CD4-positive, alpha-beta T cell treated with Interferon gamma for 1 hour (primary cell): ENCODE measurements at places on chromosomes 7 and 10.

DNA sequence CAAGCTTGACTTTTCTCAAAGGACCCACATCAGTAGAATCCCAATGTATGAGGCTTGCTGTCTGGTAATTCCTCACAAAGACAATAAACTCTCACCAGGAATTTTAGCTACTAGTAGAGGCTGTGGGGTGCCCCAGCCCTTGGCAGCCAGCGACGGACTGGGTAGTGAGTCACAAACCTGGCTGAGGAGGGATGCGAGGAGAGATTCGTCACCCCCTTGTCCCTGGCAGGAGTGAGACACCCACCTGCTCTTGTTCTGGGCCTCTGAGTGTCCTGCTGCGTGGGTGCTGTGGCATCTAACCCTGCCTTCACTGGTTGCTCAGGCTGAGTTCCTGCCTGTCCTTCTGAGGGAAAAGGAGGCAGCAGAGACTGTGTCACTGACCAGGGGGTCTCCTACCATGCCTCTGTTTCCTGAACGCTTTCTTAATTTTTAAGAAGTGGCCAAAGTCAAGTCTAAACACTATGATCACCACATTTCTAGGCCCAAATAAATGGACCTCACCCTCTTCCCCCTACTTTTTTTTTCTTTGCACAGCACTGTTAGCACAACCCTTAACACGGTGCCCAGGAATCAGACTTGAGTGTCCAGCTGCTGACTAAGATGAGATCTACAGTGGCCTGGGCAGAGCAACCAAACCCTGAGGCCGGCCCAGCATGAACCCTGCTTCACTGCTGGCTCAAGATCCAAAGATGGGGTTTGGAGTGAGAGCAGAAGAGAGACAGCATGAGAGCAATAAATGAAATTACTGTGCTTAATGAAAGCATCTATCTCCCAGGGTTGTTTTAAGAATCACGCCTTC, 146.4 kb downstream of the ANLN start:
- no peak for DNase-seq

DNA sequence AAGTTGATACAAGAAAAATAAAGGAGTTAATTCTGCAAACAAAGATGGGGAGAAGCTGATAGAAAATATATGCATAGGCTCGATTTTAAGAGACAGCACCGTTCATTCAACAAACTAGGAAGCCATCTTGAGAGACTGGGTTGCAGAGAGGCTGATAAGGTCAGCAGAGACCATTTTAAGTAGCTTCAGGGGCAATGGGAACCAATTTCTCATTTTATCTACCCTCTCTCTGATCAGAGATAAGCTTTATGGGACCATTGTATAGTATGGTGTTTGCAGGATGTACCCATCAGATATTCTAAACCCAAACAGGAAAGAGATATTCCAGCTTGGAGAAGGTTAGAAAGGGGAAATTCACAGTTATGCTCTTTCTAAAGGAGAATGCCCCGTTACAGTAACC, 499.5 kb downstream of the SORCS3 start:
- DNase-seq, result no peak

DNA sequence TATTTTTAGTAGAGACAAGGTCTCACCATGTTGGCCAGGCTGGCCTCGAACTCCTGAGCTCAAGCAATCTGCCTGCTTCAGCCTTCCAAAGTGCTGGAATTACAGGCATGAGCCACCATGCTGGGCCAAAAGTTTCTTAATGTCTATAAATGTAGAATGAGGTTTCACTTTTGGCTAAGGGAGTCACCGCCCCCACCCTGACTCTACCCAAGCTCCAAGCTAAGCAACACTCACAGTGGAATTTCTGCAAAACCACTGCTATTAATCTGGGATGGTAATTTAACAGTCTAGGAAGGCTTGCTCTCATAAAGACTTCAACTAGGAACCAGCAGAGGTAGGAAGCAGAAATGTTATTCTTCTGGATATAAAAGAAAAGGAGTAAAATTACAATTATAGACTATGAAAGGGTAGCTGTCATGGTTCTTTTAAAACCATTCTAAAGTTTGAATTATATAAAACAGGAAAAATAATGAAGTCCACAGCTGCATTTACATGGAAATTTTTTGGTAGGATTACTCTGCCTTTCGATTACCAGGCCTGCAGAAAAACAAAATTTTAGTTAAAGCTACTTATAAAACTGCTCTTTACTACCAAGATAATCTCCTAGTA, 211.6 kb downstream of the SFMBT2 start:
- DNase-seq, result no peak

GRCh38 chr7:74526780-74527179, 73.1 kb downstream of the GTF2IRD1 start:
- DNase-seq, result no peak

- DNase-seq, result no peak
Observed at GRCh38 chr7:117458977-117459583, 20.7 kb upstream of the CFTR start.

DNA sequence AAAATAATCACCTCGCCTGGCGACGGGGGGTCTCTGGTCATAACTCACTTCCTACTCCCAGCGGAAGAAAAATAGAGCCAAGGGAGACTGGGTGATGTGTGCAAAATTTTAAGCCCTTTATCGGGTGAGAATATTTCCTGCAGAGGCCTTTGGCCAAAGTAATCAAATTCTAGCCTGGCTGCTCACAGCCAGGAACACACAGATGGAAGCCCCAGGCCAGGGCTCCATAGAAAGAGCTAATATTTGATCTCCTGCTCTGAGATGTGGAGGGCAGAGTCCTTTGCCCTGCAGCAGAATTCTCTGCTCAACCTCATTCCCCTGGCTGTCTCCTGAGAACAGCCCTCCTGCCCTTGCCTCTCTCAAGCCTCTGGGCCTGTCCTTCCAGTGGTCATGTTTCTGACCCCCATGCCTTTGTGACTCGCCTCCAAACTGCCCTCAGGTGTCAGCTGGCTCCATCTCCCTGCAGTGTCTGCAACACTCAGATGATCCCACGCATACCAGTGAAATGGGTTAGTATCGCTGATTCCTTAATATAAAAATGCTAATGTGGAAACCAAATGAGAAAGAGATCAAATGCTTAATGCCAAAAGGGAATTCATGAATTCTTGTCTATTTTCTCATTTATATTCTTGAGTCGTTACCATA, 34.5 kb downstream of the FRMD4A start:
- DNase-seq, result no peak

GRCh38 chr7:5422396-5423305, 983 bp downstream of the TNRC18 start:
- DNase-seq, result no peak

GRCh38 chr7:22301790-22302189, 55.2 kb downstream of the RAPGEF5 start:
- no peak for DNase-seq

- DNase-seq, result no peak
Observed at GRCh38 chr10:88534072-88534665, 48.9 kb downstream of the RNLS start.

GRCh38 chr7:85125651-85126131, 61.2 kb downstream of the SEMA3D start:
- no peak for DNase-seq

DNA sequence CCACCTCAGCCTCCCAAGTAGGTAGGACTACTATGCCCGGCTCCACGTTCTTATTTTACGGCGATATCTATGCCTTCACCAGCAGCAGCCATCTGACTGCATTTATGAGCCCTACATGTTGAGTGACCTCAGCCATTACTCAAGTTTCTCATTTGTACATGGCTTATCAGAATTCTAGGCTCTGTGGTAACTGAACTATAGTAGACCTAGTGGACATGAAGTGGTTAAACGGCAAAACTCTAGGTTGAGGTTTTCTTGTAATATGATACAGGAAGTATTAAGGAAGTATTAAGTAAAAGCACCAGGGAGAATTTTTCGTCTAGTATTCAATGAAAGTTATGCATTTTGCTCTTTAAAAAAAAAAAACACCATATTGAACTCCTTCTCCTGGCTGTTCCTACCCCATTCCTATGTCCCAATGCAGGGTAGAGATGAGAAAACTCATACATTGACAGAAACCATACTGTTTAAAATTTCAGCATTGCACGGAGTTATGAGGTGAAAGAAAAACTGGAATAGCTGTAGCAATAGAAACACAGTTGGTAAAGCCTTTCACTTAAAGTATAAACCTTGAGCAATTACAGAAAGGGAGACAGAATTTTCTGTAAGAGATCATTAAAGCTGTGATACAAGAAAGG, 39.8 kb upstream of the EPC1 start:
- no peak for DNase-seq

DNA sequence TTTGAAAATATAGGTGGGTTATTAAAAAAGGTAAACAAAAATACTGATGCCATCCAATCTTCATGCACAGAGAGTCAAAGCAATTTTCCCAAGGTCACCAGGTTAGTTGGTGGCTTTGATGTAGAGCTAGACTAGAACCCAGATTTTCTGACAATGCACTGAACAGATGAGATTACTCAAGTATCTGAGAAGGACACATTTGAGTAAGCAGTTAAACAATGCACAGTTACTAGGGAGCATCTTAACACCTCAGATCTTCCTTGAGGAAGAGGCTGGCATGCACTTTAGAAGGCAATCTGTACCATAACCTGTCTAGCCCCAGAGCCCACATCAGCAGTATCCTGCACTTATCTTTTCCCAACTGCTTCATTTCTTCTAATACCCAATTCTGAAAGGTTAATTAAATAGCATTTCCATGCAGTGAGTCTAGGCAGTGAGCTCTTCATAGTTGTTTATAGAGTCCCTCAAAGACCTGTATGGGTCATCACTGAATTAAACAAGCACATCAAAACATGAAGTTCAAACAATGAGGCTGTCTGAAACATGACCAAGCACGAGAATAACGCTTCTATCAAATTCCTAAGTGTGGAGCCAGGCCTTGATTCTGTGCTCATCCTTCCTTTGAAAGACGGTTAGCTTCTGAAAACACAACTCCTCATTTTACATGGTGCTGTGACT, 38.2 kb upstream of the ANK3 start:
- no peak for DNase-seq

- no peak for DNase-seq
Observed at GRCh38 chr7:35025369-35025870, 11.9 kb downstream of the DPY19L1 start.

- DNase-seq, result no peak
Observed at GRCh38 chr7:68684246-68684839, 913.9 kb upstream of the AUTS2 start.
